ENCODE measurements at places on chromosomes 11 and 22.

DNA sequence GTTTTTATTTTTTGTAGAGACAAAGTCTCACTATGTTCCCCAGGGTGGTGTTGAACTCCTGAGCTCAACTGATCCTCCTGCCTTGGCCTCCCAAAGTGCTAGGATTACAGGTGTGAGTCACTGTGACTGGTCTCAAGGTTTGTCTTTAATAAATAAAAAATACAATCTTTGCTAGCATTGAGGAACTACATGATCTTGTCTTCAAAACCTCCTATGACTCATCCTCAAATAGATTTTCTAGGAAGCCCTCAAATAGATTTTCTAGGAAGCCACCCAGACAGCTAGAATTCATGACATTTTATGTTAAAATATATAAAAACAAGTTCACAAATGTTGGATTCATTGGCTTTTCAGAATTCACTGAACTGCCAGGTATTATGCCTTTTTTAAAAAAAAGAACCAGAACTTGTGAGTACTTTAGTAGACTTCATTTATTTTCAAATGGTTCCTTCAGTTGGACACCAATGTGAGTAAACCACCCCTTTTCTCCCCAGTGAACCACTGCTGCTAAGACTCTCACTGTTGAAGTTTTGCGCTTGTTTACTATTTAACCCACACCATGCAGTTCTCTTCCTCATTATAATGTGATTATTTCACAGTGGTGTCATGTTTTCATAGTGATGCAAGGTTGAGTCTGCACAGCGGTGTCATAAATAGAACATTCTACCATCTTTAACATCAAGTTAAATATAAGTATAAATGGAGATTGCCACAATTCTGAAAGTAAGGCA, 303.9 kb downstream of the CASP12 start:
- DNase-seq = no peak

GRCh38 chr11:95884802-95885201, 39.1 kb downstream of the MTMR2 start:
- DNase-seq = no peak

DNA sequence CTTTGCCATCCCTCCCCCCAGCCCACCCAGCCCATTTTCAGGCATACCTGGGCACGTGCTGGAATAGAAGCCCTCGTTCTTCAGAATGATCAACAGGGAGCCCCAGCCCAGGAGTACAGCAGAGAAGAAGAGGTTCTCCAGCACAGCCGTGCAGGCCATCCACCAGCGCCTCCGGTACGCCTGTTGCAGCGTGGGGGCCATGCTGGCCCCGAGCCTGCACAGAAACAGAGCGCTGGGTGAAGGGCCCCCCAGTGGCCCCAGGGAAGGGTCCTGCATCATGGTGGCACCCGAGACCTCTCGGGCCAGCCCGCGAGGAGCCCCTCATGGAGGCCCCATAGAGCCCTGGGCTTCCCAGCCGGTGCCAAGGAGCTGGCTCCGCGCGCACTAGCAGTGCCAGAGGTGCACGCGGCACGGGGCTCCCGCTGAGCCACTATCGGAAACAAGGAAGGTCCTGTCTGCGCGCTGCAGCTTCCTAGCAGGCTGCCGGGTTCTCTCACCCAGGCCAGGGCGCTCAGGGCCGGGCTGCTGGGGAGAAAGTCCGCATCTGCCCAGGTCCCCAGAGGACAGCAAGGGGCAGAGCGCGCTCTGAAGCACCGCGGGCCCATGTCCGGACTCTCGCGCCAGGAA, 1.5 kb downstream of the SLC43A1 start:
- no peak for DNase-seq

DNA sequence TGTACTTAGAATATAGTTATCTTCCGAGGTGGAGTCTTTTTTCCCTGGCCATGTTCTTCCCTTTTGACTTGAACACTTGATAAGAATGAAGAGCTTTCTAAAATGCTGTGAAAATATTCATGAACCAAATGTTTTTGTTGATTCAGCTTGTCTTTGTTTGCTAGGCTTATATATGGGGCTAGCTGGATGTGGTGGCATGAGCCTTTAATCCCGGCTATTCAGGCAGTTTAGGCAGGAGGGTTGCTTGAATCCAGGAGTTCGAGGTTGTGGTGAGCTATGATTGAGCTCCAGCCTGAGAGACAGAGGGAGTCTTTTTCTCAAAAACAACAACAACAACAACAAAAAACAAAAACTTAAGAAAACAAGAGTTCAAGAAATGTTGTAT, 23.1 kb downstream of the CBL start:
- DNase-seq = no peak
